IPS DF 19.7 (cell line): ENCODE measurements at places on chromosomes 6 and 20.

DNA sequence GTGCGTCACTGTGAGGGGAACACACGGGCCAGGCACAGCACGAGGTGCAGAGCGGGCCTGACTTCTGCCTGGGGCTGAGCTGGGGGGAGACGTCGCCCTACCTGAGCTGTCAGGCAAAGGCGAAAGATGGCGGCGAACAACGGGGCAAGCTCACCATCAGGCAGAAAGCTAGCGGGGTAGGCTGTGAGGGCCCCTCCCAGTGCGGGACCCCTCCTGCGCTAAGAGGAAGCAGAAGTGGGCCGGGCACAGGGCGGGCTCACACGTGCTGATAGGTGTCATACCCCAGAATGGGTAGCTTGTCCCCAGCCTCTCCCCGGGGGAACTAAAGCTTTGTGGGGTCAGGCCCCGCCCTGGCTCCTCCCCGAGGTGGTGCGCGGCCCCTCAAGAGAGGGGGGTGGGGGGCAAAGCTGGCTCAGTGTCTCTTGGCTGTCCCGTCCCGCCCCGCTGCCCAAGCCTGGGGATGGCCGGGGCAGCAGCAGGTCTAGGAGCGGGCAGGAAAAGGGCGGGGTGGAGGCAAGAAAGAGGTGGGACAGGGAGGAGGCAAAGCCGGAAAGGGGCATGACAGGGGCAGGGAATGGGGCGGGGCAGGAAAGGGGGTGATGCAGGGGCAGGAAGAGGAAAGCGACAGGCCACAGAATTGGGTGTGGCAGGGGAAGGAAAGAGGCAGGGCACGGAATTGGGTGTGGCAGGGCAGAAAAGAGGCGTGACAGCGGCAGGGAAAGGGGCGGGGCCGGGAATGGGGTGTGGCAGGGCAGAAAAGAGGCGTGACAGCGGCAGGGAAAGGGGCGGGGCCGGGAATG is 14.7 kb downstream of the UCKL1 start:
- DNase-seq = no peak

GRCh38 chr6:148578489-148578814 is 168.4 kb upstream of the UST start:
- DNase-seq = no peak

- DNase-seq = no peak
Measured at GRCh38 chr20:53578492-53579222, 15.0 kb downstream of the ZNF217 start.

DNA sequence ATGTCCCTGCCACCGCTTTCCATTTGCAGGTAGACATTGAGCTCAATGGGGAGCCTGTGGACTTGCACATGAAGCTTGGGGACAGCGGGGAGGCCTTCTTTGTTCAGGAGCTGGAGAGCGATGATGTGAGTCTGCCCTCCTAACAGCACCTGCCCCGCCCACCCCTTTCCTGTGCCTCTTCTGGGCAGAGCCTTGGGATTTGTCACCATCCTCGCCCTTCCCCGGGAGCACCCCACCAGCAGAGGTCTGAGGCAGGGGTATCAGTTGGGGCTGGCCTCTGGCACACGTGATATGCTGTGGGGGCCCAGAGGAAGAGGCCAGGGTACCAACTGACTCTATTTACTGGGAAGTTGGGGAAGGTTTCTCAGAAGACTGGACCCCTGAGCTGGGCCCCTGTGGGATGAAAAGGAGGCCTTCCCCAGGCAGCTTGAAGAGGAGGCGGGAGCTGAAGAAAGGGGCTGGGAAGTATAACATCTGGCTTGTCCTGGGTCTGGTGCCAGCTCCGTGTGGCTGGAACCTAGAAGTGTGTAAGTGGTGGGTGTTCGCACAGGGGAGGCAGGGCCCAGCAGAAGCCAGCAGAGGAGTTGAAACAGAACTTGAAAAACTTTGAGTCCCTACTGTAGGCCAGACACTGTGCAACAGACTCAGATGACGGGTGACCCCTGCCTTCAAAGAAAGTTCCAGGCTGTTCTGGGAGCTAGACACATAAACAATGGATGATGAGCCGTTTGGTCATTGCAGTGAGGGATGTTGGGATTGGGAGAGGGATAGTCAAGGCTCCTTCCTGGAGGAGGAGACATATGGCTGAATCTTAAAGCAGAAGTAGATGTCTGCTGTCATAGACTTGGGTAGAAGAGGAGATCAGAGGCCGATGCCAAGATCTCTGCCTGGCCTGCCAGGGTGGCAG is 7.2 kb downstream of the LPIN3 start:
- DNase-seq = no peak

DNA sequence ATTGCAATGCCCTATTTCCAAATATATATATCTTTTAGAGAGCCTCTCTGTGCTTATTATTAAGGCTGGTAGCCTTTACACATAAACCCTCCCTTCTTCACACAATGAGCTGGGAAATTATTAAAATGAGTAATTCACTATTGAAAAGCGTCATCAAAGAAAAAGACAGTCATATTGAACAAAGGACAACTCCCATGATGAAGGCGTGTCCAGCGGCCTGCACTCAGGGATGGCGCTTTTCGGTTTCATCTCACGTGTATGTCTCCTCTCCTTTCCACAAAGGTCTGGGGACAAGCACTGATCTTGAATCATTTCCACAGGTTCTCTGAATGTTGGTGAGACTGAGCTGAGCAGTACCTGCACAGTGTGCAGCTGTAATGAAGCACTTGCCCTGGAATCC is 3.5 kb downstream of the SERPINB9 start:
- no peak for DNase-seq

DNA sequence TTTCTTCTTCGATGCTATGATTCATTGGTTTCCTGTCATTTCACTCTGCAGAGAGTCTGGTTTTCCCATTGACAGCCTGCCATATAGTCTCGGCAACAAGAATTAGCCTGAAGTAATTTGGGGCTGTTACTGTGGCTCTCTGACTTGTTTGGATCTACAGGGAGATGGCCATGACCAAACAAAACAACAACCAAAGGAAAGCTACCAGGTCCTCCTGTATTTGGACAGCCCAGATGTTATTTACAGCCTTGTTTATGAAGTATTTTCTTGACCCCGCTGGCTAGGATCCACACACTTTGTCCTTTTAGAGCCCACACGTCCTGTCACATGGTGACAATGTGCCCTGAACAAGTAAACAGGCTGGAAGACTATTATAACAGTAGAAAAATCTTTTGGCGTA is 111.4 kb upstream of the PREP start:
- no peak for DNase-seq

DNA sequence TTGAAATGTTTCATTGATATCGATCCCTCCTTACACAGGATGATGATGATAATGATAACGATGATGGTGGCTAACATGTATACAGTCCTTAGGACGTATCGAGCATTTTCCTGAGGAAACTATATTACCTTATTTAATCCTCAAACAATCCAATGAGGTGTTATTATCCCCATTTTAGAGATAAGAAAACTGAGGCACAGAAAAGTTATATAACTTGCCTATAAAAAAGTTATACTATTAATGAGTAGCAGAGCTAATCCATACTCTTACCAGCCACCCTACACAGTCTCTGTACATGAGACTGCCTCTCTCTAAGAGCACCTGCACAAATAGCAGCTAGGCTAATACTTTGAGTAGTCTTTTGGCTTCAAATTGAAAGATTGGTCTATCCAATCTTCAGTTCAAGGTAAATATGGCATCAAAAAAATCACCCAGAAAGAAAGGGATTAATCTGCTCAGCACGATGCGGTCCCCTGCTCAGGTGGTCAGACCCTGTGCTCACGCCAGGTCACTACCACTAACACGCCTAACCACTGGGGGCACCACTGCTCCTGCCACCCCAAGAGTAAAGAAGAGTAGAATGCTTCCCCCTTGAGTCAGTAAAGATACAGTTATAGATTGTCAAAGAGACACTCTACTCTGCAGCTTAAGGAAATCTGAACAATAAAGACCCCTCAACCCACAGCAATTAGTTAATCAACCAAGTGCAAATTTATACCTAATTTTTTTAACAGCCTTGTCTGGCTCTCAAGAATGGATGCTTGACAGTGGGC is 15.0 kb downstream of the GABBR1 start:
- DNase-seq = no peak
